Astrocyte of the spinal cord (primary cell): ENCODE measurements at places on chromosomes 16 and 17.

GRCh38 chr16:180681-181564 is 664 bp downstream of the HBQ1 start:
- peak; percentile 65 for DNase-seq

DNA sequence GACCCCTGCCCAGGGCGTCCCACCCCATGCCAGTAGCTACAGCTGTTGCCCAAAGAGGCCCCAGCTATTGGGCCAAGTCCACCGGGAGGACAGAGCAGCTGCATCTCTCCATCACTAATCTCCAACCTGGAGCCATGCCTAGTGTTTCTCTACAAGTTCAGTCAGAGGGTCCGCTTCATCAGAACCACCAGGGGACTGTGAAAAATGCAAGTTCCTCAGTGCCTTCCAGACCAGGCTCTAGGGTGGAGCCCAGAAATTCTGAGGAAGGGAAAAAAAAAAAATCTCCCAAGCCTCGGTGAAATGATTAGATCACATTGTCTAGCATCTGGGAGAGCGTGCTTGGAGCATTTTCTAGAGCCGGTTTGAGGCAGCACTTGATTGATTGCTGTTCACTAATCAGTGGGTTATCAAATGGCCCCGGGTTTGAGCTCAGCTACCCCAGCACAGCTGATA is 22.4 kb upstream of the HERPUD1 start:
- no peak for DNase-seq

DNA sequence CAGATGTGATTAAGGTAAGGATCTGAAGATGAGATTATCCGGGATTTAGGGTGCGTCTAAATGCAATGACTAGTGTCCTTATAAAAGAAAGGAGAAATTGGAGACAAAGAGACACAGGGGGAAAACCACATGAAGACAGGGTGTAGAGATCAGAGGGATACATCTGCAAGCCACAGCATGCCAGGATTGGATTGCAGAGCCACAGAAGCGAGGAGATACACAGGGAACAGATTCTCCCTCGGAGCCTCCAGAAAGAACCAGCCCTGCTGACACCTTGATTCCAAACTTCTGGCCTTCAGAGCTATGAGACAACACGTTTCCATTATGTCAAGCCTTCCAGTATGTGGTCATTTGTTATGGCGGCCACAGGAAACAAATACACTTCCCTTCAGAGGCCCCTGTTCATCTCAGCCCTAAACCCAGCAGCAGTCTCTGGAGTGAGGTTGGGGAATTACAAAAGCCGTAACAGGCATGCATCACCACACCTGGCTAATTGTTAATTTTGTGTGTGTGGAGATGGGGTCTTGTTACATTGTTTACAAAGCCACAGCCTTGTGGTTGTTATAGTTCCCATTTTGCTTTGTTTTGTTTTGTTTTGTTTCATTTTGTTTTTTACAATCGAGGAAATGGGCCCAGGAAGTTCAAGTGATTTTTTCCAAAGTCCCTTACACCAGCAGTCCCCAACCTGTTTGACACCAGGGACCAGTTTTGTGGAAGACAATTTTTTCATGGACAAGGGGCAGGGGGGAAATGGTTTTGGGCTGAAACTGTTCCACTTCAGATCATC is 51.6 kb upstream of the LYRM9 start:
- no peak for DNase-seq

DNA sequence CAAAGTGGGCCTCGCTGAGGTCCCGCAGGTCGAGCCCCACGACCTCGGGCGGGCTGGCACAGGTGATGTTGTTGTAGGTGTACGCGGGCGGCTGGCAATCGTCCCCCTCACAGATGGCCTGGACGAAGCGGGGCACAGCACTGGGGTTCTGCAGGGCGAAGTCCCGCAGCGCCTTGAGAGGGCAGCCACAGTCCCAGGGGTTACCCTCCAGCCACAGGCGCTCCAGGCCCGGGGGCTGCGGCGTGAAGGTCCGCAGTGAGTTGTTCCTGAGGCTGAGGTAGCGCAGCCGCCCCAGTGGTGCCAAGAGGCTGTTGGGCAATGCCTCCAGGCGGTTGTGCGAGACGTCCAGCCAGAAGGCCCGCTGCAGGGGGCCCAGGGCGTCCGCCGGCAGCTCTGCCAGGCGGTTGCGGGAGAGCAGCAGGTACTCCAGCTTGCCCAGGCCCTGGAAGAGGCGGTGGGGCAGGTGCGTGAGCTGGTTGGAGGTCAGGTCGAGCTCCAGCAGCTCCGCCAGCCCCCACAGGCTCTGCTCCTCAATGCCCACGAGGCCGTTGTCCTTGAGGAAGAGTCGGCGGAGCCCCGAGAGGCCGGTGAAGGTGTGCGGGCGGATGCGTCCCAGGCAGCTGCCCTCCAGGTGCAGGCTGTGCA is 2.8 kb downstream of the IGFALS start:
- DNase-seq = no peak

DNA sequence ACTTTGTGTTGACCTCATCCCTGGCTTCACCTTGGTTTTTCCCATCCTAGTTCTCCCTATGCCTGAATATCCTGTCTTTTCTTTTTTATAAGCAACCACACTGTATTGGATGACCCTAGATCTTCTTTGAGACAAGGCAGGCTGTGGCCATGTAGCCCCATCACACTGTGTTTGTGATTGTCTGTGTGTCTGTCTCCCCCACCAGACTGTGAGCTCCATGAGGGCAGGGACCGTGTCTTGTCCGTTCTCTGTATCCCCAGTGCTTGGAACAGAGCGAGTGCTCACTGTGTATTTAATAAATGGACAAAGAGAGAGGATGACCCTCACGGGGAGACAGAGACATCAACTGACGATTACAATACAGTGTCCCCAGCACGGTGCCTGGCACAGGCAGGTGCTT is 7.1 kb downstream of the SLC25A39 start:
- DNase-seq = no peak

DNA sequence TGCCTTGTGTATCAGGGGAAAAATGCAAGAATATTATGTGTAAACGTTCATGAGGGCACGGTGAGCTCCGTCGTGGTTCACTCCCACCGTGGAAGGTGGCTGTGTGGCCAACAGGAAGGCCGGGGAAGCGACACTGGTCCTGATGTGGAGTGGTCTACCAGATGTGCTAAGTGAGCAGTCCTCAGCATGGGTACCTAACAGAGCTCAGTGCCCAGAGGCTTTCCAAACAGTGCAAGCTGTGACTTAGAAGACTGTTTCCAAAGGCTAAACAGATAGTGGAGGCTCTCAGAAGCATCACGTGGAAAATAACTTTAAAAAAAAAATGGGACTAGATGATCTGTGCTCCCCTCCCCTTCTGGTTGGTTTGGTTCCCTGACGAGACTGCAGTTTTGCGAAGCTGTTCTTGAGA is 199.3 kb upstream of the CHMP6 start:
- DNase-seq = no peak

DNA sequence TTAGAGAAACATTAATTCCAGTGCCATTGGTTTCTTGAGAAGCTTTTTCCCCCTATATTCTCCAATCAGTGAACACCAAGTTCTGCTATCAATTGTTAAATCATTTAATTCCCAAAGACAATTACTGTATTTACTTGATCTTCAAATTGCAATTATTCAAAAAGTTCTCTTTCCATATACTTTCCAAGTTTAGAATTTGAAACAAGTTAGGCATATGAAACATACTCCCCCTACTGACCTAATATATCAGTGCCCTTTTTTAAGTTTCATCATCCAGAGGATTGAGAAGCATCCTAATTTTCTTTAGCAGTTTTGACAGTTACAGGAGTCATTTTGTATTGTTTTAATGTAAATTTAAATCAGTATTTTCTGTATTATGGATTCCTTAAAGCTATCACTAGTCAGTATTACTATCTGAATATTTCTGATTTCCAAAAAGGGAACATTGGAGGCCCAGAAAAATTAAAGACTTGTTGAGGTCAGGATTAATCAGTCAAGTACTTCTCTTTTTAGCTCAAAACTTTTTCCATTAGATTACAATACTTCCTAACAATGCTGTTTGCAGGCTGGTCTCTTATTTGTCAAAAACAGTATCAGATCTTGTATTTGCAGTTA is 16.3 kb downstream of the MEIOC start:
- peak; percentile 52 for DNase-seq

DNA sequence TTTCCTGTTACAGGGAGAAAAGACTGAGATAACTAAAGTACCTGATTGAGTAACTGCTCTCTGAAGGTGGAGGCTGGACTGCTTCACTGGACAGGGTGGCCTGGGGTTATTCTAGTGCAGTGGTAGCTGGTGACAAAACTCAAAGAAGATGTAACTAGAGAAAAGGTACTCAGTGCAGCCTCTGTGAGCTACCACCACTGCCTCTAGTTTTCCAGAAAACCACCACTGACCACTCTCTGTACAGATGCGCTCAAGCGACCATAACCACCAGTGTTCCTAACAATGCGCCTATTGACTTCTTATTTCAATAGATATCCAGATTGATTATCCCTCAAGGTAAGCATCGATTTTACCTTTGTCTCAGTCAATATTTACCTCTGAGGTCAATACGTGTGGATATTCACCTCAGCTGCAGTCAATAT is 492.2 kb downstream of the WWOX start:
- DNase-seq = no peak

DNA sequence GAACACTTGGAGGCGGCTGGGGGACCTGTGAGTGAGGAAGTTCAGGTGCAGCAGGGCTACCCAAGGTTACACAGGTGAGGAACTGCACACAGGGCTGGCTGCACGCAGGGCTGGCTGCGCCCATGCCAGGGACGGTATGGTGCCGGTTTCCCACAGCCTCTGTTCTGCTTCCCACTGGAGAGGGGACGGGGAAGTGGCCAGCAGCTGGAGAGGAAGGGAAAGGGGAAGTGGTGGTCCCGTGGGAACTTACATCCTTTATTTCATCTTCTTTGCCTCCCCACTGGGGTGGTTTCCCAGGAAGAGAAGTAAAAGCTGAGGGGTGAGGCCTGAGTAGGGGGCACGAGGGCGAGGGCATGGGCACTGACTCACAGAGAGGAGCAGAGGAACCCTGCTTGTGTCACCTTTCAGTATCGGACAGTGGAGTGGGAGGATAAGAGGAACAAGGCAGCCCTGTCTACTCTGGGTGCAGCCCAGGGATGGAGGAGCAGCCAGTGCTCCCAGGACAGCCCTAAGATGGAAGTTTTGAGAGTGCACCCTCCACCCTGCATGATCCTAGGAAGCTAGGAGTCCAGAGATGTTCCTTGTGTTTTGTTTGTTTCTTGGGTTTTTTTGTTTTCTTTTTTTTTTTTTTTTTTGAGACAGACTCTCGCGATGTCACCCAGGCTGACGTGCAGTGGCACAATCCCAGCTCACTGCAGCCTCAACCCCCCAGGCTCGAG is 25.5 kb upstream of the CDH1 start:
- no peak for DNase-seq

DNA sequence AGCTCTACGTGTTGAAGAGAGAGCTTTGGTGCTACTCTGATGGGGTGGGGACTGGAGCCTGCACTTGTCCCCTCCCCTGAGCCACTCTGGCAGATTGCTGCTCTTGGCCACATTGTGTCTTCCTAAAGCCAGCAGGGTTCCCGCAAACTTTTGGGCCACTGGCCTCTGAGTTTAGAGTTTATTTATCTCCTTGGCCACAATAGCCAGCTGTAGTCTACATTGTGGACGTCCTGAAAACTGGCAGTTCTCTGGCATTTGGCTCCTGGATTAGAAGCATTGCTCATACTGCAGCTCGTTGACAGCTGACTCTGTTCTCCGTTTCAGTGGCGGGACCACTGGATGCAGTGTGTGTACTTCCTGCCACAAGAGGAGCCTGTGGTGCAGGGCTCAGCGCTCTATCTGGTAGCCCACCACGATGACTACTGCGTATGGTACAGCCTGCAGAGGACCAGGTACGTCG is 34.6 kb downstream of the PRMT7 start:
- DNase-seq = no peak

- DNase-seq = no peak
Measured at GRCh38 chr17:31054761-31055160, 40.0 kb upstream of the NF1 start.
